ENCODE measurements at places on chromosomes 16 and 17. TPM values are rescaled to one million over a fixed set of nuclear protein-coding genes. Genes with fewer than 3 reads are reported as not detected.

CYGB gene
- 1.1 TPM for total RNA-seq

CA10 gene
- not detected for total RNA-seq

KRT25 gene
- total RNA-seq, result not detected

OTOP2 gene
- total RNA-seq, result not detected

DOC2A gene
- total RNA-seq, result 2.6 TPM

GPRC5C gene
- 67.4 TPM for total RNA-seq
